Ovary (tissue), 10 donors: ENCODE measurements at places on chromosomes 3 and 15. TPM values are rescaled to one million over a fixed set of nuclear protein-coding genes. Genes with fewer than 3 reads are reported as not detected.

Gene CCR9
- 0.05 TPM for polyA plus RNA-seq

Gene SGO1
- polyA plus RNA-seq = 0.19 TPM

DNA sequence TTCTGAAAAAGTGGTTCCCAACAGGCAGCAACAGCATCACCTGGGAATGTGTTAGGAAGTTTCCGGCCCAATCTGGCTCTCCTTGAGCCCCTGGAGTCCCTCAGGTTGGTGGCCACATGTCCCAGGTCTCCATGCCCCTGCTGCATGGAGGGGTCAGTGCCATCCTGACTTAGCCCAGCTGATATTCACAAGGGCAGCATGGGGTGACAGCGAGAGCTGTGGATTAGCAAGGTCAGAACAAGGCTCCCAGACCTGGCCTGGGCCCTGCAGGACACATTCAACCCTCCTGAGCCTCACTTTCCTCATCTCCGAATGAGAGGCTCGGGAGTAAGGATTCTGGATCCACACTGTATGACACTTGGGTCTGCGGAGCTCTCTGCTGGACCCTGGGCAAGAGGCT, 243.8 kb upstream of the TLE3 start:
- no peak for DNase-seq

DNA sequence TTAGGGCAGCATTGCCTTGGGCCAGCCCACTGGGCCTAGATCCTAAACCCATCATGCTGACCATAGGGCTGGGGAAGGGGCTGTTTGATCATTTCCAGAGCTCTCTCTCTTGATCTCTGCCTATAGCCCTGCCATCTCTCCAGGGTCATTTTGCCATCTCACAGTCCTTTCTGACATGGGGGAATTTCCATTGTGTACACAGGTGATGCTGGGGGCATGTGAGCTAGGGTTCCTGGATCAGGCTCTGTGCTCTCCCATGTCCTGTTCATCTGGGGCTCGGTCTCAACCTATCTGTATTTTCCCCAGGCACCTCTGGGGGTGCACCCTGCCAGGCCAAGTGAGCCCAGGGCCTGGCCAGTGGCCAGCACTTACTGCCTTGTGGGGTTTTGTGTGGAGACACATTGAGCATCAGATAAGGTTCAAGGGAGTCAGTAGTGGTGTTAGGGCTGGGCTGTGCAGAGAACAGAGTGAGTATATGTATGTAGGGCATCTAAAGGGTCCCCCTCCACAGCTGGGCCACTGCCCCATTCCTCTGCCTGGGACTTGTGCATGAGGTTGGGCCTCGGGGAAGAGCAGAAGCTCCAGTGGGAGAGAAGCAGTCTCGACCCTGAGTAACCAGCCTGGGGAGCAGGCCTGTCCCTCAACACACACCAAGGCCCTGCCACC, 25.7 kb upstream of the APEH start:
- no peak for DNase-seq

DNA sequence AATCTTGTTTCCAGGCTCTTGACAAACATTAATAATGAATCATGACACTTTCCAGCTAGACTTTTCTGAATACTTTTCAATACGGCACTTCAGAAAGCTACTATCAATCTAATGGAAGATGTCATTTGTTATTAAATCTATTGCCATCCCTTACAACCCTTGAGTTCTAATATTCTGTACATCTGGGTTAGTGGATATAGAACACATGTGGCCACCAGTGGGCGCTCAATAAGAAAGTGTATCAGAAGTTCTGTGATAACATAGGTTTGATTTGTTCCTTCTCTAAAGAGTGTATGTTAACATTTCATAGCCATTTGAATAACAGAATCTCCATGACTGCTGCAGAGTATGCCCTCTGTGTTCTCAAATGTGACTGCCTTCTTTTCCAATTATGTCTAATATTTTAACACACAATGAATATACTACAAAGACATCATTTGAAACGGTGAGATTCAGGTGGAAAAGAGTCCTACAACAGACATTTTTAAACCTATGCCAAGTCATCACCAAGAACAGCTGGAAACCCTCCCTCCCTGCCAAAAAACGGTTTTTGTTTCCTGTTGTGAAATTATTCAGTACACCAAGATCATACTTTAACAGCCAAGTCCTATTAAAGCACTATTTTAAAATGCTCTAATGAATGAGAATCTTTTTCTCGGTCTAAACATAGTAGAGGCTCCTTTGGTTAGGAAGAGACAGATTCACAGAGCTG, 22.2 kb downstream of the ALDH1A2 start:
- no peak for DNase-seq
